CD8-positive, alpha-beta T cell (primary cell): ENCODE measurements at places on chromosomes 11 and 22. TPM values are rescaled to one million over a fixed set of nuclear protein-coding genes. Genes with fewer than 3 reads are reported as not detected.

DNA sequence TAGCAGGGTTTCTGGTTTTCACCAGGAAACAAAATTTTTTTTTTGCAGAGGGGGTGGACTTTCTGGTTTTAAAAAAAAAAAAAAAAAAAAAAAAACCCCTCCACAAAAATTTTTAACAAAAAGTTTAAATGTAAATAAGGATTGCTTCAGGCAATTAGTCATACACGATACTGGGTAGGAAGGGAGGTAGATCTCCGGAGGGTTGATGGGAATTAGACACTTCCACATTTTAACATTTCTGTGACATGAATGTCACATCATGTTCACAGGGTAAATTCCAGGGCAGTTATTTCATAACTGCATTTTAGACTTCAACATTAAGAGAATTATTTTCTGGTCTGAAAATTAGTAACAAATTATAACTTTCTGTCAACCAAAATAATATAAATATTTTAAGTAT is 15.9 kb downstream of the NUP98 start:
- no peak for DNase-seq

- DNase-seq: peak; percentile 69
These were observed 27.1 kb downstream of the SDHD start for GRCh38 chr11:112113539-112114457.

- no peak for DNase-seq
These were observed 12.0 kb downstream of the KMT2A start for GRCh38 chr11:118448294-118448693.

DNA sequence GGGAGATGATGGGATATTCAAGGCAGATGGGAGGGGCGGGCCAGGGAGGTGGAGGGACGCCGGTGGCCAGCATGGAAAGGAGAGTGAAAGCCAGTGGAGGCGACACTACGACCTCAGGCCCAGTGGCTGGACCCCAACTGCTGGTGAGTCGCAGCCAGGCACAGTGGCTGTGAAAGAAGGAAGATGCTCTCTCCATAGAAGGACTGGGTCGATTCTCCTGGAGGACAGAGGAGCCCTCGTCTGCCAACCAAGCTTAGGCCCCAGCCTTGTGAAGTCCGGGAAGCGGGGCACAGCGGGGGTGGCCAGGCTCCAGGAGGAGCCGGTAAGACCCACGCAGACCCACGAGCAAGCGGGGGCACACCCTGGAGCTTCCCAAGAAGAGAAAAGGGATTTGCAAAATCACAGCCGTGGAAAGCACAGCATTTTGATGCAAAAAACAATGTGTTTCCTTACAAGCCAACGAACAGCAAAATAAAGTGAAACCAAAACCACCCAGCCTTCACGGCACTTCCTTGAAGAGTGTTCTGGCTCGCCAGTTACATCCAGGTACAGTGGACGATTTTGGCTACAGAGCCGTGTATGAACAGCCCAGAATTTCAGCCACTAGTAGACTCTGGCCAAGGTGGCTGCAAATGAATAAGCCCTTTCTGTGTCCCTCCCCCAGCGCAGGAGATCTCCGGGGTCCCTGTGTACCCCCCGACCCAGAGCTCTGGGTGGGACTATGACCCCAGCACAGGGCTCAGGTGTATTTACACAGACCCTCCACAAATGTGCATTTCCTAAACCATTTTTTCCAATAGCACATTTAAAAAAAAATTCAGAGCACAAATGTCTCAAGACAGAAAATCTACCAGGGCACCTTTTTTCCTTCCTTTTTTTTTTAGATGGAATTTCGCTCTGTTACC is 96.9 kb downstream of the TRMU start:
- DNase-seq: peak; percentile 26

DNA sequence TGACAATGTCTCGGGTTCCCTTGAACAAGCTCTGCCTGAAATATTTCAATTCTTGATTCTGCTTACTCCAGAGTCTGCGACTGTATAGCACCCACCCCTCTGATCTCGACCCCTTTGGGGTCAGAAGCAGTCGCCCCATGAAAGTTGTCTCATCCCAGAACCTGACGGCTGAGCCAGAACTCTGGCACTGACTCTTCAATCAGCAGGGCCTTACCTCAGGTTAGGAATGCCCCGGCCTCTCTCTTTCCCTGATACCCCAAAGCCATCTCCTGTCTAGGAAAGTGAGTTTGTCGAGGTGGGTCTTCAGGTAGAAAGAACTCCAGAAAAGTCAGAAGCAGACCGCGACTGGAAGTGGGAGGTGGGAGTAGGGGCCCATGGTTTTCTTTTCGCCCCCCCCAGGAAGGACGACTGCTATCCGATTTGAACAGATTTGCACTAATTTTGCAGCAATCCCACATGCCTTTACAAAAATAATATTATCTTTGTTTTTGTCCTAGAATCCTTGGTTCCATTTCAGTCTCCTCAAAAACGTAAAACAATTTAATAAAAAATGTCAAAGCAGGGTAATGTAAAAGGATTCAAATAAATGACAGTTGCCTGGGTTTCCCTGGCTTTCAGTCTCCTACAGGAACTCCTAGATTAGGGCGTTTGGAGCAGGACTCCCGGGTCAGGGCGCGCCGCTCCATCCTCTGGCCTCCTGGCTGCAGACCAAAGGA is 898 bp upstream of the ROBO3 start:
- DNase-seq: no peak

Gene KCNJ1
- not detected for total RNA-seq

Gene POU2AF1
- total RNA-seq: 1.0 TPM
